ENCODE measurements at places on chromosomes 5 and 9. TPM values are rescaled to one million over a fixed set of nuclear protein-coding genes. Genes with fewer than 3 reads are reported as not detected.

DNA sequence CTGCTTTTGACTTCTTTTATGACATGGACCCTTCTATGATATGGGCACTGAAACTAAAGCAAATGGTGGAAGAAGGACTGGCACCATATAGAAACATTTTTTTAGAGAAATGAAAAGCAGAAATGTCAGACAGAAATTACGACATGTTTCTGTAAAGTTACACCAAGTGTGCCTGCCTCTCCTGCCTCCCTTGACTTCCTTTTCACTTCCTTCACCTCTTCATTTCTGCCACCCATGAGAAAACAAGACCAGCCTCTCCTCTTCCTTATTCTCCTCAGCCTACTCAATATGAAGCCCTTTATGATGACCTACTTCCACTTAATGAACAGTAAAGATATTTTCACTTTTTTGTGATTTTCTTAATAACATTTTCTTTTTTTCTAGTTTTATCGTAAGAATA, 44.5 kb downstream of the ERCC6L2 start:
- DNase-seq, result no peak

- no peak for DNase-seq
These were observed 69.9 kb downstream of the ACTBL2 start for GRCh38 chr5:57412680-57413079.

- no peak for DNase-seq
These were observed 10.7 kb downstream of the CARNMT1 start for GRCh38 chr9:75017378-75017777.

Gene GMCL2
- not detected for polyA plus RNA-seq

Gene NUTM2F
- not detected for polyA plus RNA-seq

- DNase-seq, result no peak
These were observed 22.3 kb downstream of the BNC2 start for GRCh38 chr9:16848179-16848578.

DNA sequence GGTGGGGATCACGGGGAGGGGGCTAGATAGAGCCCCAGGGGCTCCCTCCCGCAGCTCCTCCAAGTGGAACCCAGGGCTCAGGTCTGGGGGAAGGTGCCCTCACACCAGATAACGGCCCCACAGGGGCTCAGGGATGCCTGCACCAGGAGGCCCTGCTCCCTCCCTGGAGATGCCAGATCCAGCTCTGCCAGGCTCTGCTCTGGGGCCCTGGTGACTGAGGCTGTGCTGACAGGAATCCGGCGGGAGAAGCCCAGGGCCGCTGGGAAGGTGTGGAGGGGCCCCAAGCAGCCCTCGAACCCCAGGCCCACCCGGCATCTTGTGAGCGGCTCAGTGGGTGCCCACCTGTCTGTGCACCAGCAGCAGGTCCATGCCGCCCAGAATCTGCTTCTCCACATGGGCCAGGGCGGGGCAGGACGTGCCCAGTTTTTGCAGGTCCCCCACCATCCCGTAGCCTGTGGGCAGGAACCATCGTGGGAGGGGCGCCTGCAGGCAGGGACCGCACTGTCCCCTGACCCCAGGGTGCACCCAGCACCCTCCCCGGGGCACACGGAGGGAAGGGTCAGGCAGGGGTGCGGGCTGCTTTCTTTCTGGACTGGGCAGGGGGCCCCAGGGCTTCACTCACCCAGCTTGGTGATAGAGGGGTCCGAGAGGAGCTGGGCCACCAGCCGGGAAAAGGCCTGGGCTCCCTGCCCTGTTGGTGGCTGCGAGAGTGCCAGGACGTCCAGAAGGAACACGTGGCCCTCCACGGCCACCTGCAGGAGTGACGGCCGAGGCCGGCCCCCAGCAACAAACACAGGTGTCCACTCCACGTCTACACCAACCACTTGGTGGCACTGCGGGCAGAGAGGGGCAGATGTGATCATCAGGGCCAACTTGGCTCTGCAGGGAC, 48.9 kb upstream of the NRARP start:
- DNase-seq, result no peak

DNA sequence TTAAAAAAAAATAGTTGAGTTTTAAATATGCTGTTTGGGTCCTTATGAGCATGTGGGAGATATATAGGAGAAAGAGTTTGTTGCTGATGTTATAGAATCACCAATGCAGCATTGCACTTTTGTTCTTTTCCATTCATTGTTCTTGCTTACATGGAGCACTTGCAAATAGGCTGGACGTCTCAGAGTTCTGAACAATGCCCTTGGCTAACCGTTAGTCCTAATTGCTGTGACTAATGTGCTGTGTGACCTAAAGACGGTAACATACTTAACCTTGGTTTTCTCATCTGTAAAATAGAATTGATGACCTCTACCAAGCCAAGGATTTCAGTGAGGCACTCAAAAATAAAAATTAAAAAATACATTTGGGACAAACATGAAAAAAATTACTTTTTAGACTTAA, 29.8 kb downstream of the PIK3R1 start:
- no peak for DNase-seq

Gene CTXN3
- 0.06 TPM for polyA plus RNA-seq

GRCh38 chr9:98906273-98907040, 37.2 kb upstream of the COL15A1 start:
- DNase-seq, result no peak

Gene LIFR
- 25.7 TPM for polyA plus RNA-seq

DNA sequence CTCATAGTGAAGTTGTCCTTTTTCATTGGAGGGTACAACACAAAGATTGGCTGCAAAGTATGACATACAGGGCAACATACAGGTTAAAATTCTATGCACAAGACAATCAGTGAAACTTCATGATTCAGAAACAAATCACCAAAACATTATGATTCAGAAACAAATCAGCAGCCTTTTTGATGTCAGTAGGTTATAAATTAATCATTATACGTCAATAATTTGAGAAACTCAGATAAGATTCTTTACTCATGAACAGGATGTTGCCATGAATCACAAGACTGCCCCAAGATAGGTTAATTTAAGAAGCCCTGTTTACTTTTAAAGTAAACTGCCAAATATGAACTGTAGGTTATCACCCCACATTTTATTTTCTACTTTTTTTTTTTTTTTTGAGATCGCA, 62.2 kb upstream of the IL33 start:
- no peak for DNase-seq

Gene FOXD4L4
- not detected for polyA plus RNA-seq

Gene ADAMTS16
- polyA plus RNA-seq, result 0.16 TPM

GRCh38 chr9:127096208-127096607, 26.2 kb downstream of the ANGPTL2 start:
- DNase-seq, result no peak

Gene TMEFF1
- 0.24 TPM for polyA plus RNA-seq

- DNase-seq, result no peak
These were observed 1.1 kb upstream of the FAF2 start for GRCh38 chr5:176446884-176447590.

DNA sequence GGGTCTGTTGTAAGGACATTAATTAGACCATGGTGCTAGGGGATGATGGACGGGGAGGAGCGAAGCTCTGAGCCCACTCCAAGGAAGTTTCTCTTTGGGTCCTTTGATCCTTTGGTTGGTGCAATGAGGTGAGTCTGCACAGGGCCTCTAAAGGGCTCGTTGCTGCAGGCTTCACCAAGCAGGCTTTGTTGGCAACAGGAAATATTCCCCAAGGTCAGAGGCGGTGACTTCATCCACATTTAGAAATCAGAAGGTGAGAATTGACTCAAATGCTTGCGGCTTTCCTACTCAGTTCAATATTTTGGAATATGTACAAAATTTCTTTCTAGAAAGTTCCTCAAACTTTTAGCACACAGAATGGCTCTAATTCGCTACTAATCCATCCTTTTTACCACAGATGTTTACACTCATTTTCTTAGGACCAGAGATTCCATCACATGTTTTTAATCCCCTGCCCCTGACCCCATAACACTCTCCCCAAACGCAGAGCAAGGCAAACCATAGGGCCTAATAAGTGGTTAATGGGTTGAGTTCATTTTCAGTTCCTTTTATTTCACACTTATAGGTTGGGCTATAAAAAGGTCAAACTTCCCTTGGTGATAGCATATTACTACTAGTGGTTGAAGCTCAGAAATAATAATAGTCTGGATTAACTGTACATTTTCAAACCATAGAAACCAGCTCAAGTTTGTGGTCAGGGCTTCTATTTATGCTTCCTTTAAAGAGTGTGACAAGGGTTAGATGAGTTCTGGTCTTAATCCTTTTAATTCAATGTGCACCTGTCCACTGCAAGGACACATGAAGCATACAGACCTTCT, 37.3 kb upstream of the TMEM252 start:
- DNase-seq, result no peak

GRCh38 chr9:32644698-32645097, 9.2 kb upstream of the TAF1L start:
- no peak for DNase-seq
